ENCODE measurements at places on chromosomes 2 and 18.
A peak's percentile ranks its signal among the peaks of the same experiment; 100 is the strongest.

- no peak for DNase-seq
Measured at GRCh38 chr18:76528477-76529432, 33.7 kb upstream of the ZNF516 start.

- DNase-seq: no peak
Measured at GRCh38 chr2:181163139-181163538, 182.7 kb downstream of the UBE2E3 start.

GRCh38 chr2:197498235-197498936 lies 1.3 kb downstream of the HSPD1 start:
- no peak for DNase-seq

DNA sequence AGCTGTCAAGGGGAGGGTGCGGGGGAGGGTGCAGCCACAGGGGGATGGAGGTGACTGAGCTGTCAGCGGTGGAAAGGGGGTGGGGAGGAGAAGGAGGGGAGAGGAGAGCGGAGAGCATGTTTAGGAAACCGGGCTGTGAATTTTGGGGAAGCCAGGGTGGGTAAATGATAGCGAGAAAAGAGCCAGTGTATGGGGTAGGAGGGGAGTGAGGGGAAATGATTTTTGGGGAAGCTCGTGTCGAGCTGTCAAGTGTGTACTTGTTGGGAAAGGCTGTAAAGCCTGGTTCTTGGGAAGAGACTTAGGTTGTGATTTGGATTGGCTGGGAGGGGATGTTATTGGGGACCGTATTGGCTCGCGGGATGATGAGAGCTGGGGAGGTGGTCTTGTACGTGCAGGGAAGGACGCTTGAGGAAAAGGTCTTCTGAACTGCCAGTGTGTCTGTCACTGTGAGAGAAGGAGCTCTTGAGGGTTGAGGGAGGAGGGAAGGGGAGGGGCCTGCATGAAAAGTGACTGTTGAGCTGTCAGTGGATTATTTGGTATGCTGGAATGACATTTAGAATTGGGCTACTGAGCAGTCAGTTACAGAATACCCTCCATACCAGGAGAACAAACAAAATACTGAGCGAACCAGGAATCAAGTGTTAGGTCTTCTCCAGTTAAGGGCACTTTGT lies 1.0 kb downstream of the UBR3 start:
- DNase-seq: no peak

- no peak for DNase-seq
Measured at GRCh38 chr2:185526161-185526560, 212.4 kb upstream of the FSIP2 start.

GRCh38 chr2:239600001-239600593 lies 199.3 kb upstream of the HDAC4 start:
- no peak for DNase-seq

- no peak for DNase-seq
Measured at GRCh38 chr2:23330214-23330613, 54.8 kb upstream of the KLHL29 start.

DNA sequence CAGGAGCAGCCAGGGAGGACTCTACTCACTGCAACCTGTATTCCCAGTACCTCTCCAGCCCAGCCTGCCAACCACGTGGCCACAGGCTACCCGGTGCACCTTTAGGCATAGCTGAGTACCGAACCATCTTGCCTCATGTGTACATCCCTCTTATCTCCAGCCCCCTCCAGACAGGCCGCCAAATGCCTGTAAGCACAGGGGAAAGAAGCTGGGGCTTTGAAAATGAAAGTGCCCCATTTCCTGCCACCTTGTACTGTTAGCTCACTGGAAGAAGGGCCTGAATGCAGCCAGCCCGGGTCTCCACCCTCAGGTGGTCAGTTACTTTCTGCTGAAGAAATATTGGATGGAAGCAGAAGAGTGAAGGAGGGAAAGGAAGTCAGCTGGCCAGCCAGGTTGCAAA lies 27.2 kb upstream of the RFX8 start:
- DNase-seq: no peak

GRCh38 chr2:27703638-27704341 lies 40.1 kb downstream of the SLC4A1AP start:
- peak; percentile 46 for DNase-seq

GRCh38 chr2:150572961-150573395 lies 85.5 kb upstream of the RND3 start:
- DNase-seq: no peak

DNA sequence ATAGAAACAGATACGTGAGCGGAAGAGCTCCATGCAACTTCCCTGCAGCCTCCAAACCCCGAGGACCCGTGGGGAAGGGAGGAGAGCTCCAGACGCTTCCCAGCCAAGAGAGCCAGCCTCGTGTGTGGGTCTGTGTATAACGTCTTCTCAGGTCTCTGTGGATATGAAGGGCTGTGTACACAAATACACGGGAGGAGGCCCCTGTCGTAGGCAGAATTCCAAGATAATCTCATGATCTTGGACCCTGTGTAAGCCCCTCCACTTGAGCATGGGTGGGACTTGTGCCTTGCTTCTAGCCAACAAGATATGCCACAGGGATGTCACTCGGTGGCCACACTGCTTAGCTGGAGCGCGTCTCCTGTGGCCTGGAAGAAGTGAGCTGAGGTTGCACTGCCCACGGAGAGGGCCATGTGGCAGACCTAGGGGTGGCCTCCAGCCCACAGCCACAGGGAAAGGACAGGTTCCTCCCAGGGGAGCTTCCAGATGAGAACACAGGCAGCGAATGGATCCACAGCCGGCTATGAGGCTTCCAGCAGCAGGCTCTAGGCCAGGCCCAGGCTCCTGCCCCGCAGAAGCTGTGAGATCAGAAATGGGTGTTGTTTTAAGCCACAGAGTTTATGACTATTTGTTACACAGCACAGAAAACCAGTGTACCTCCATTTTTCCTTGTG lies 15.6 kb upstream of the KLF11 start:
- no peak for DNase-seq

GRCh38 chr18:59743566-59743965 lies 46.3 kb upstream of the CCBE1 start:
- DNase-seq: no peak

DNA sequence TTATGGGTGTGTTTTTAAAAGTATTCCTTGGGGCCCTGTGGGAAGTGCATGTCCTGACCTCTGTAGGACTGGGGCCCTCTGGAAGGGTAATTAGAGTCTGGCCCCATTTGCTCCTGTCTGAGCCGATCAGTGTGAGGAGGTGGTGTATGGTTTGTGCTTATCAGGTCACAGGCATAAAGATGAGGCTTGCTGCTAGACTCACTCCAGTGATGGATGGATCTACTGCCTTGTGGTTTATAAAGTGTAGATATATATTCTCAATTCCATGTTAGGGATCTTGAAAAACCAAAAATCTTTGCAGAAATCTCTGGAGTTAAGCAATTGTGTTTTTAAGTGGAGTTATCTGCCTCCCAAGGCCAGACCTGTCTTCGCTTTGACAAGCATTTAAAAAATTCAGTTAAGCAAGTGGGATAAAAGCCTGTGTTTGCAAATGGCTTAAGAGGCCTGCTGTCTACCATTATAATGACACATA lies 182.4 kb downstream of the PTPRM start:
- no peak for DNase-seq

DNA sequence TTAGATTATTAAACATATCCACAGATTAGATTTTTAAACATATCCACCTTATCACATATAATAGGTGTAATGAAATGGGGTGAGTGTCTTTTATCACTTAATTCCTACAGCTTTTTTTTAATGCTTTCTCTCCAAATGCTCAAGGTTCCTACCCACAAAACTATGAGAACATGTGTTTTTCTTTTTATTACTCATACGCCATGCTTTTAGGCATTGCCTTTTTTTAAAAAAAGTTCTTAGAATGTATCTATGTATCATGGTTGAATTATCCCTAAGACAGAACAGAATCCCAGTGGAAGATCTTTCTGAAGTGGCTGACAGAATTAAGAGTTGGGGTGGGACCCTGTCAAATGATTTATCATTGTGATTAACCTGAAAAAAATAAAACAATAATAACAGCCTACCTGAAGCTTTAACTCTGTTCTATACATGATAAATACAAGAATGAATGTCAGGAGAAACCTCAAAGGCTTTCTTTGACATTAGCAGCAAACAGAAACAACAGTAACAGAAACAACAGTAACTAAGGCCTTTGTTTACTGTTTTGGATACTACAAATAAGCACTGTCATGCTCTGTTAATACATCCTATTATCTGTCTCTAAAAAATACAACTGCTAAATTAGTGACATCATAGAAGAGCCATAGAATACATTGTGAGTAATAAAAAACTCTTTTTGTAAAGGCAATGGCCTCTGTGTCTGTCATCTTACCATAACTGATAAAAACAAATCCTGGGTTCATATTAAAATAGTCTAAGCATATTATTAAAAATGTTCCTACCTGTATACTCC lies 4.1 kb upstream of the ZNF397 start:
- no peak for DNase-seq

DNA sequence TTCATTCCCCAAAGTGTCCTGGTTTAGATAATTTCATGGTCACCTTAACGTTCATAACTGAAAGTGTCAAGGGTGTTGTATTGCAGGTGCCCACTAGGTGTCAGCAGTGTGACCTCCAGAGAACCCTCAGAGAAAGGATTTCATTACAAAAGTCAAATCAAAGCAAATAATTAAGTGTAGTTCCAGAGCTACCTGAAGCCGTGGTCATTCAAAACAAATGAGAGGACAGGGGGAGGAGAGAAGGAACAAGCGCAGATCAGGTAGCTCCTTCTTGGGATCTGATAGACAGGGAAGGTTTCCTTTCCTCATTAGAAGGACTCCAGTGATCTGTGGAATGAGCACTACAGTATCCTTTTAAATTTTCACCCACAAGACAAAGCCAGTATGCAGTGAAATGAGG lies at the start of gene SLC9A4:
Gene SLC9A4, plus strand, starts transcription at position 207 of the 400 bp plus-strand sequence. CDS start 534 bp downstream, outside the sequence.
- DNase-seq: no peak

- DNase-seq: no peak
Measured at GRCh38 chr2:136444323-136444722, 321.0 kb upstream of the THSD7B start.

DNA sequence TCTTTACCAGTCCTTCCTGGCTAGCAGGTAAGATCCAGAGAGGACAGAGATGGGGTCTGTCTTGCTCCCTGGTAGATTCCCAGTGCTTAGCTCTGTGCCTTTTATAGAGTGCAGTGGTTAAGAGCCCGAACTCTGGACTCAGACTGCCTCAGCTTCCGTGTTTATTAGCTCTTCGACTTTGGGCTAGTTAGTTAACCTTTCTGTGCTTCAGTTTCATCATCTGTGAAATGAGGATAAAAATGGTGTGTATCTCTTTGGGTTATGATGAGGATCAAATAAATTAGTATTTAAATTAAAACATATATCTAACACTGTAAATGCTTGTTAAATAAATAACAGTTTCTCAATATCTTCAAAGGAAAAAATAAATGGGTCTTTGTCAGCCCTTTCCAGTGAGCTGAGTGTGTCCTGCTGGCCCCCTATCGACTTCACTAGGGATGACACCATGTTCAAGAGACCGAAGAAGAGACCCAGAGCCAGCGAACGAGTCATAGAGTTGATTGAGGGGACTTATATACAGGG lies 38.2 kb downstream of the CERS6 start:
- DNase-seq: no peak

- no peak for DNase-seq
Measured at GRCh38 chr2:201881741-201882140, 75.4 kb downstream of the CDK15 start.

- DNase-seq: no peak
Measured at GRCh38 chr2:105490204-105490603, 91.4 kb upstream of the FHL2 start.

DNA sequence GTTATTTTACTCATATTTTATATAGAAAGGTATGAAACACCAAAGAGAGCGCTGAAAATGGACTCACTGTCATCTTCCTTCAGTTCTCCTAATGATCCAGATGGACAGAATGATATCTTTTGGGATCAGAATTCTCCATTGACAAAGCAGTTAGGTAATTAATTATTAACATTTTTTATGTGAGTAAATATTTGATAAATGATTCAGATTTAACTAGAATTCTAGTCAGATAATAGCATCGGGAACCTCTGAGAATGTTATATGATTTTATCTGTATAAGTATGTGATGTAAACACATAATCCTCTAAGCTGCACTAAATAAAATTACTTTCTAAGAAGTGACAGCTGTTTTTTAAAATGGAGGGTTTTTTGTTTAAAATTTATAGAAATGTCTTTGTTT lies 2.0 kb downstream of the ETAA1 start:
- no peak for DNase-seq

DNA sequence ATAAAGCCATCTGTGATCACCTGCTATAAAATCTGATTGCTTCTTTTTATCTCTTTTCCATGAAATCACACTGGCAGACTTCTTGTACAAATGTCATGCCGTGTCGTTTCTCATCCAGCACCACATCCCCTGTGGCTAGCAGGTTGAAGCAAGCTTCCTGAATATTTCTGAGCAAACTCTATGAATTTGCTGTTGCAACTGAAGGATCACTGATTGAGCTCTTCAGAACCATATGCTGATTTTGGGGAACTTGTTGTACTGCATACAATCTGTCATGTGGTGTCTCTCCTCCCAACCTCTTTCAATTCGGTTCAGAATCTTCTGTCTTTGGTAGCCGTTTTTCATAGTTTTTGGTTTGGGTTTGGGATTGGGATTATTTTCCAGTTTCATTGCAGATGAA lies 57.7 kb upstream of the RBMS1 start:
- no peak for DNase-seq

DNA sequence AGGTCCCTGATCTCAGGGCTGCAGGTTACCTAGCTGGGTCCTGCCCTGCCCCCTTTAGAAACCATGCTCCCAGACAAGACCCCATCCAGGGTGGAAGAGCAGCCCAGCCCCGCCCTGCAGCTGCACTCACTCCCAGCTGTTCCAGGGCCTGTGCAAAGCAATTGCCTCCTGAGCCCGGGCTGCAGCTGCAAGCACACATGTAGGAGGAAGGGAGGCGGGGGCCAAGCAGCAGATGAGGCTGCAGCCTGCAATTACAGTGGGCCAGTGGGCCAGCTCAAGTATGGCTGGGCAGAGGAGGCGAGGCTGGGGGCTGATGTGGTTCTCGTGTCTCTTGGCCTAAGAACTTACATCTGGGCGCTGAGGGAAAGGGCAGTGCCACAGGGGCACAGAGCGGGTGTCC lies 65.4 kb upstream of the TUBA3E start:
- no peak for DNase-seq

DNA sequence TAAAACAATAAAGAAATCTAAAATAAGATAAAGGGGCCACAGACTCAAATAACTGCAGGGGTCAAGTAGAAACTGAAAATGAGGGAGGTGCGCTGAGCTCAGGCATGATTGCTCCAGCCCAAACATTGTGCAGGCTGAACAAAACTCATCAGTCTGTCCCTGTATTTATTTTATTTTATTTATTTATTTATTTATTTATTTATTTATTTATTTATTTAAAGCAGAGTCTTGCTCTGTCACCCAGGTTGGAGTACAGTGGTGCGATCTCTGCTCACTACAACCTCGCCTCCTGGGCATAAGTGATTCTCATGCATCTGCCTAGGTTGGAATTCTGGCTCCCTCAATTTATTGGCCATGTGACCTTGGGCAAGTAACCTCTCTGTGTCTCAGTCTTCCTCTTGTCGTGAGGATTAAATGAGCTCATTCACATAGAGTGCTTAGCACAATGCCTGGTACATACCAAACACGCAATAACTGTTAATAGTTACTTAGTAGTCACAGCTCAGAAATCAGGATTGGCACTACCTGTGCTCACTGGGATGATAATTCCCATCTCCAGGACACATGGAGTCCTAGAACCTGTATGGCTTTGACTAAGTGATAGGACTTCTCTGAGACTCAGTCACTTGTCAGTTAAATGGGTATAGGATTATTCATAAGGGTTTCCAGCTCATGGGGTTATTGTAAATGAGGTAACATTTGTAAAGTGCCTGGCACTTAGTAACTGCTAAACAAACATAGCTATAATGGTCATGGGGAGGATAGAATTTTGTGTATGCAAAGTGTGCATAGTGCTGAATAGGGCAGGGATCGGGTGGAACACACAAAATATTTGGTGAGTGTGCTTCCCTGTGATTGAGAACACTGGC lies 6.0 kb downstream of the SPEG start:
- no peak for DNase-seq

GRCh38 chr2:96552315-96553175 lies 16.0 kb downstream of the ARID5A start:
- no peak for DNase-seq
